ENCODE measurements at places on chromosomes 2 and 18. TPM values are rescaled to one million over a fixed set of nuclear protein-coding genes. Genes with fewer than 3 reads are reported as not detected.

GRCh38 chr2:147430408-147430807 is 414.4 kb upstream of the ACVR2A start:
- H3K27ac ChIP-seq = no peak overlapping the region
- DNase-seq = no peak
- H3K36me3 ChIP-seq = no peaks in the 10 kb centered on the region
- no peaks in the 10 kb centered on the region for H3K27me3 ChIP-seq
- H3K4me1 ChIP-seq = peaks cover 4% of the 10 kb centered on the region
- H3K4me3 ChIP-seq = no peak overlapping the region

DNA sequence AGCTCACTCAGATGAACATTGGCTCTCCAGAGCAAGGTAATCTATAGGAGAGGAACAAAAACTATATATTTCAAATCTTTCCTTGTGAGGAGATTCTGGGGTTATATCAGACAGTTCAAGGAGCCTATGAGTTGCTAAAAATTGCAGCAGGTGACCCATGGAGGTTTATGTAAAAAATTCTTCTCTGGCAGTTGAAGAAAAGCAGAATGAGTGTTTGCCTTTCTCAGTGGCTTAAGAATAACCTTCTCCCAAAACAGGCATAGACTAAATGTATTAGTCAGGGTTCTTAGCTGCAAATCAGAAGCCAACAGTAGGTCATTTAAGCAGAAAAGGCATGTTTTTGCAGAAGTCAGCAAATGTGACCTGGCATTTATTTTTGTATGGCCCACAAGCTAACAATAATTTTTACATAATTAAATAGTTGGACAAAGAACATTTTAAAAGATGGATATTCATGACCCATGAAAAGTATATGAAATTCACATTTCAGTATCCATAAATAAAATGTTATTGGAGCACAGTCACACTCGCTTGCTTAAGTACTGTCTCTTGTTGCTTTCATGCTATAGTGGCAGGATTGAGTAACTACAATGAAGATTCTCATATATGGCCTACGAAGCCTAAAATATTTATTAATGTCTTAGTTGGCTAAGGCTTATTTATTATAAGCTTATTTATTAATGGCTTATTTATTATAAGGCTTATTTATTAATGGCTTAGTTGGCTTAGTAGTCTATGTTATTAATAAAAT is 93.4 kb upstream of the TLK1 start:
- H3K27ac ChIP-seq = no peak overlapping the region
- H3K4me3 ChIP-seq = no peak overlapping the region
- H3K36me3 ChIP-seq = peaks cover 11% of the 10 kb centered on the region
- DNase-seq = no peak
- H3K27me3 ChIP-seq = peaks cover 21% of the 10 kb centered on the region

DNA sequence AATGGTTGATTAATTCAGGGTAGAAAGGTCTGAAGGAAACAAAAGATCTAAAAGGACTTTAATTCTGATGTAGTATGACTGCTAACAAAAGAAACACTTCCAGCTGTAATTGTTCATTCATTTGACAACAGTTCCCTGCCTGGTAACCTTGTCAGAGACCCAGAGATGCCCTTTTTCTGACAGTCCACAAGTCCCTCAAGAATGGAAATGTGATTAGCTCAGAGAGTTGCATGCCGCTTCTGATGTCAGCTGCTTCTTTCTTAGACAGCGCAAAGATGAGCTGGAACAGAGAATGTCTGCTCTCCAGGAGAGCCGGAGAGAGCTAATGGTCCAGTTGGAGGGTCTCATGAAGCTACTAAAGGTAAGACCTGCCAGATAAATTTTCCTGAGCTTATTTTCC is 153.6 kb downstream of the DTNA start:
- peaks cover 11% of the 10 kb centered on the region for H3K27me3 ChIP-seq
- H3K27ac ChIP-seq = no peak overlapping the region
- no peak for DNase-seq
- peaks cover 35% of the 10 kb centered on the region for H3K4me1 ChIP-seq
- no peak overlapping the region for H3K4me3 ChIP-seq
- peaks cover 3% of the 10 kb centered on the region for H3K36me3 ChIP-seq

DNA sequence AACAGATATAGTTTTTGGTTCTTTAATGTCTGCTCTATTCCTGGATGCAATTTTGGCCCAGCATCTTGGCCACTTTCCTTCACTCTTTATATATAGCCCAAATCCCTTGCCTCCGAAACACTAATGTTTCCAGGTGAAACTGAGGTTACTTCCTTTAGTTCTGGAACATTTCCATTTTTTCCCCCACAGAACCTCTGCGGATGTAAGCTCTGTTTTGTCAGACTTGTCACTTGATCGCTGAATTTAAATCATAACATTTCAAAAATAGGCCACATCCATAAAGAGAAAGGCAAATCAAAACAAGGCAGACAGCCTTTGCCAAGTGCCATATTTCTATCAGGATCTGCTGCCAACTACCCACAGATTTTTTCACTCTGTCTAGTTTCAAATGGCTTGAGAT is 115.1 kb downstream of the ANKRD44 start:
- no peak for DNase-seq
- H3K4me3 ChIP-seq = no peak overlapping the region
- no peaks in the 10 kb centered on the region for H3K27me3 ChIP-seq
- peaks cover 22% of the 10 kb centered on the region for H3K36me3 ChIP-seq
- peaks cover 78% of the 10 kb centered on the region for H3K4me1 ChIP-seq

GRCh38 chr18:54767098-54767497 is 61.2 kb upstream of the RAB27B start:
- no peak overlapping the region for H3K27ac ChIP-seq
- no peak overlapping the region for H3K4me3 ChIP-seq
- H3K27me3 ChIP-seq = peaks cover 56% of the 10 kb centered on the region

- H3K27me3 ChIP-seq = peaks cover 1% of the 10 kb centered on the region
- no peak for DNase-seq
- H3K4me3 ChIP-seq = no peak overlapping the region
- no peaks in the 10 kb centered on the region for H3K36me3 ChIP-seq
These were observed 120.7 kb downstream of the TMEM18 start for GRCh38 chr2:556485-556884.

- H3K4me1 ChIP-seq = peaks cover 15% of the 10 kb centered on the region
- H3K27ac ChIP-seq = no peak overlapping the region
- DNase-seq = no peak
- peaks cover 22% of the 10 kb centered on the region for H3K27me3 ChIP-seq
- H3K4me3 ChIP-seq = no peak overlapping the region
These were observed 43.6 kb downstream of the SPRED2 start for GRCh38 chr2:65388596-65389390.

DNA sequence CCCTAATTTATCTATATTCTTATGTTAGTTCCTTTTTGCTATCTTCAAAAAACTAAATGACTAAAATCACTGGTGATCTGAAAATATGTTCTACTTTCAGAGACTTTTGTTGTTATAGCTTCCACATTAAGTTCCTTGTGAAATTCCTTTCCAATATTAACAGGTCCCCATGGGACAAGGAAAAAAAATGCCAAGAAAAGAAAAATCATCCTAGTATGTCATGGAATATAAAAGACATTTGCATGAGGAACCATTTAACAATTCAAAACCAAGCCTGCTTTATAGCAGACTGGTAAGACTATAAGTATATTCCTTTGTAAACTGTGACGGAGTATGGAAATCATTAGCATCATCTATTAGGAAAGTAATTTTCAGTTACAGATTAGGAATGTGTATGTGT is 48.1 kb downstream of the COBLL1 start:
- no peak overlapping the region for H3K27ac ChIP-seq
- no peak overlapping the region for H3K4me3 ChIP-seq
- no peak for DNase-seq
- no peaks in the 10 kb centered on the region for H3K36me3 ChIP-seq
- peaks cover 2% of the 10 kb centered on the region for H3K4me1 ChIP-seq

- no peaks in the 10 kb centered on the region for H3K36me3 ChIP-seq
- H3K4me3 ChIP-seq = no peak within 1 kb of the TSS
- H3K4me1 ChIP-seq = no peaks in the 10 kb centered on the region
- H3K27ac ChIP-seq = no peak within 1 kb of the TSS
- peaks cover 20% of the 10 kb centered on the region for H3K27me3 ChIP-seq
- no peak for DNase-seq
These were observed at the start of gene LYPD1 for GRCh38 chr2:132669908-132670495. Gene LYPD1, minus strand, starts transcription at chr2:132670205. Its CDS starts 273 bp downstream, at chr2:132669932.

GRCh38 chr2:168130346-168130745 is 117.0 kb downstream of the STK39 start:
- H3K4me1 ChIP-seq = peaks cover 2% of the 10 kb centered on the region
- no peaks in the 10 kb centered on the region for H3K27me3 ChIP-seq
- no peak overlapping the region for H3K4me3 ChIP-seq
- peaks cover 59% of the 10 kb centered on the region for H3K36me3 ChIP-seq
- H3K27ac ChIP-seq = no peak overlapping the region

DNA sequence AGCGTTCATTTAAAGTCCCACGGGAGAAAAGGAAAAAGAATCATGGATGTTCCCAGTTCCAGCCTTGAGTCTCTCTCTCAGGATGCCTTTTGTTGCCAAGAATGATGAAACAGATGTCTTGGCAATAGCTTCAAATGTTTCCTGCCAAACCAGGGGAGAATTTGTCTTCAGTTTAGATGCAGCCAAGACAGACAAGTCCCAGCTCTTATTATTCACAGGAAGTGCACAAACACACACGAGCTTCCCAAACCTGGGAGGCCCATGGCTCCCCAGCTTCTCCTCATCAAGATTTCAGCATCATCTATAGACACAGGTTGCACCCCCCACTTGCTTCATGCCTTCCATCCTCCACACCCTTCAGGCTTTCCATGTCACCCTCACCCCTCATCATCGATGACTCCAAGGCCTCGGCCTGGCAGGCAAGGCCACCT is 45.9 kb downstream of the HS1BP3 start:
- H3K4me3 ChIP-seq = no peak overlapping the region
- H3K27me3 ChIP-seq = no peaks in the 10 kb centered on the region
- no peak overlapping the region for H3K27ac ChIP-seq
- no peak for DNase-seq
- peaks cover 6% of the 10 kb centered on the region for H3K4me1 ChIP-seq
- H3K36me3 ChIP-seq = no peaks in the 10 kb centered on the region

GRCh38 chr18:7808992-7809391 is 241.9 kb downstream of the PTPRM start:
- no peak for DNase-seq
- H3K27me3 ChIP-seq = no peaks in the 10 kb centered on the region
- no peaks in the 10 kb centered on the region for H3K36me3 ChIP-seq
- peaks cover 7% of the 10 kb centered on the region for H3K4me1 ChIP-seq
- H3K27ac ChIP-seq = no peak overlapping the region

Gene STK39
- 46.0 TPM for total RNA-seq

Gene REG1B
- not detected for total RNA-seq

Data from activated T-helper 2 cell treated with anti-CD3 and anti-CD28 coated beads, Interferon-gamma antibody, Interleukin-2, Interleukin-4, amounts not matched to agents 10 μg/mL and 5 μg/mL and 100 μg/mL, durations not matched to agents 14 hours and 24 hours and 36 hours (primary cell).